ENCODE measurements at places on chromosomes 13 and 19.

GRCh38 chr19:19657397-19657783, 6.1 kb downstream of the ATP13A1 start:
- DNase-seq = no peak

DNA sequence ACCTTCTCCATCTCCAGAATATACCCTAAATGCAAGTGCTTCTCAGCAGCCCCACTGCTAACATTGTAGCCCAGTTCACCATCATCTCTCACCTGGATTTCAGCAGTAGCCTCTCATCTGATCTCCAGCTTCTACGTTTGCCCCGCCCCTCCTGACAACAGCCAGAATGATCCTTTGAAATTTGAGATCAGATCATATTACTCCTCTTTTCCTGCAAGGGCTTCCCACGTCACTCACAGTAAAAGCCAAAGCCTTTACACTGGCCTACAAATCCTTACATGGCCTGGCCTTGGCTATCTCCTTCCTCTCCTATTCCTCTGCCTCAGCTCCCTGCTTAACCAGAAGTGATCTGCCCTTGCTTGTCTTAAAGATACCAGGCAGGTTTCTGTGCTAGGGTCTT, 94.3 kb upstream of the NBEA start:
- DNase-seq = no peak

DNA sequence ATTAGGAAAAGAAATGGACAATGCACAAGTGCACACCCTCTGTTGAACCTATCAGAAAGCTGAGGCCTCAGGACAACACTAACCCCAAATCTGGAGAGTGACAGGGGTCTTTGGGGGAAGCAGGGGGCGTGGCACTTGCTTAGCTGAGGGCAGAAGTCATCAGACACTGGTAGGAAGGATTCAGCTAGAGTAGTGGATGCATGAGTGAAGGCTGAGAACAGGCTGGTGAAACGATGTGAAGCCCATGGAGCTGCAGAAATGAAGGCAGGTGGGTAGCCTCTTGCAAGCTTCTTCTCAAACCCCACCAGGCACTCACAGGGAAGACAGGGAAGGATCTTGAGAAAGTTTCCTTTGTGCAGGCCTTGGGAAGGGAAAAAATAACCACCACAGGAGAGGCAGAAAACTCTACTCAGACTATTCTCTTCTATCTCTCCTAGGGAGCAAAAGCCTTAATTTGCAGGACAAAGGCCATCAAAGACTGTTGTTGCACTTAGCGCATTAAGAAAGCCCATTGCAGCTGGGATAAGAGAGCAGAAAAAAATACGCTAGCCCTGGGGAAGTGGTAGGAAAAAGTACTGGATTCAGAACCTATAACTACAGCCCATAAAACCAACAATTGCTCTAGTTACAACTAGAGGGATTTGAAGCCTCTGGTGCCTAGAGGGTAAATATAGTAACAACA, 193.3 kb upstream of the ZNF536 start:
- no peak for DNase-seq

DNA sequence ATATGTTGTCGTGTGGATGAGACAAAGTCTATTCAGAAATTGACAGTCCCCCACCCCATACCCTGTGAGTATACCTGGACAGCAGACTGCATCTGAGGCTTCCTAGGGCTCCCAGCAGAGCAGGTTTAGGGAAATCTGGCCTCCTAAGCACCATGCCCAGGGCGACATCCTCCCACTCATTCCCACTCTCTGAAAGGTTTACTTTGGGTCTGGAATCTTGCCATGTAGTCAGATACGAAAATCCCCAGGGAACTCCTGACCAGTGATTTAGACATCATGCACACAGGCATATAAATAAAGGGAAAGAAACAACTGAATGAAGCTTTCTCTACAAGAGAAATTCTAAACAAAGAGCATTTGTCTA, 717 bp upstream of the NALCN start:
- DNase-seq = no peak

DNA sequence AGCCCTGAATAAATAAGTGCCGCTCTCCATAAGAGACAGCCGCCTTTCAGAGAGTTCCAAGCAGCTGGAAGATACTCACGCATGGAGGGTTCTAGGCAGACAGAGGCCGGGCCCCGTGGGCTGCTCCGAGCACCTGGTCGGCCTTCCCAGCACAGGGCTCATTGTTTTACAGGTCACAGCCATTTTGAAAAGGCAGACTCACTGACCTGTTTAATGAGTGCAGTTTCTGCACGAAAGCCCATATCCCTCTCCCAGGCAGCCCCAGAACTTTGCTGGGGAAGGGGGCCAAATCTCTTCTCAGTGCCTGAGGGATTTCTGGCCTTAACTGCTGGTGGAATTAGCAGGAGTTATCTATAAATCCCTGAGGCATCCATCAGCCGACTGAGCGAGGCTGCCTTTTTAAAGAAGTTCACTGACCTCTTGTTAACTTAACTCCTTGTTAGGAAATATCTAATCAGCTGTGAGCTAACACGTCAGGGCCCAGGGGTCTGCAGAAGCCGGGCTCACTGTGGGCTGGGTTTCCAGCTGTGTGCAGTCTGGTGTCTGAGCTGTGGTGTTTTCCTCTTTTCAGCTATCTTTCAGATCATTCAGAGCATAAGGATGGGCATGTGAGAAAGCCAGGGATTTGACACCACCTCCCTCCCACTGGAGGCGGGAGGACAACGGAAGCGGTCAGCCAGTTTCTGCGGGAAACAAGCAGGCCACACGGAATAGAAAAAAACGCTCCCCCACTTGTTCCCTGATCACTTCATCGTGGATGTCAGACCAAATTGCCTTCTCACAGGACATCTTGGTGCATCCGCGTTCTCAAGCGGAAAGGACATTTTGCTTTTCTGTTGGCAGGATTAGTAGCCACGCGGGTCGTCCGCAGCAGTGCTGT, 23.3 kb downstream of the SERP2 start:
- DNase-seq = peak; percentile 68

GRCh38 chr19:49356382-49356781, 5.8 kb downstream of the TEAD2 start:
- DNase-seq = no peak

- DNase-seq = no peak
These were observed 98.3 kb downstream of the ELF1 start for GRCh38 chr13:40920826-40921225.

DNA sequence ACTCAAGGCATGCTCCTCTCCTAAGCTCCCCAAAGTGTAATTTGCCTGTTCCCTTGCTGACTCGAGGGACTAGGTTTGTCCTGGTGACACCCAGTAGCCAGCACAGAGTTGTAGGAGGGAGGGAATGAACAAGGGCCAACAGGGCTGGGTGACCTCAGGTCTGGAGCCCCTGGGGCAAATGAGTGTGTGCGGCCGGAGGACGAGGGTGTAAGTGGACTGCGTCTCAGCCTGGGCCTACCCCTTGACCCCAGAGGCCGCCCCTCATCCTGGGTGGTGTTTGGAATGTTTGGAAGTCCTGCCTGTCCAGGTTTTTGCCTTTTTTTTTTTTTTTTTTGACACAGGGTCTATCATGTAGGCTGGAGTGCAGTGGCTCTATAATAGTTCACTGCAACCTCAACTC, 1.3 kb upstream of the ZNF653 start:
- no peak for DNase-seq

DNA sequence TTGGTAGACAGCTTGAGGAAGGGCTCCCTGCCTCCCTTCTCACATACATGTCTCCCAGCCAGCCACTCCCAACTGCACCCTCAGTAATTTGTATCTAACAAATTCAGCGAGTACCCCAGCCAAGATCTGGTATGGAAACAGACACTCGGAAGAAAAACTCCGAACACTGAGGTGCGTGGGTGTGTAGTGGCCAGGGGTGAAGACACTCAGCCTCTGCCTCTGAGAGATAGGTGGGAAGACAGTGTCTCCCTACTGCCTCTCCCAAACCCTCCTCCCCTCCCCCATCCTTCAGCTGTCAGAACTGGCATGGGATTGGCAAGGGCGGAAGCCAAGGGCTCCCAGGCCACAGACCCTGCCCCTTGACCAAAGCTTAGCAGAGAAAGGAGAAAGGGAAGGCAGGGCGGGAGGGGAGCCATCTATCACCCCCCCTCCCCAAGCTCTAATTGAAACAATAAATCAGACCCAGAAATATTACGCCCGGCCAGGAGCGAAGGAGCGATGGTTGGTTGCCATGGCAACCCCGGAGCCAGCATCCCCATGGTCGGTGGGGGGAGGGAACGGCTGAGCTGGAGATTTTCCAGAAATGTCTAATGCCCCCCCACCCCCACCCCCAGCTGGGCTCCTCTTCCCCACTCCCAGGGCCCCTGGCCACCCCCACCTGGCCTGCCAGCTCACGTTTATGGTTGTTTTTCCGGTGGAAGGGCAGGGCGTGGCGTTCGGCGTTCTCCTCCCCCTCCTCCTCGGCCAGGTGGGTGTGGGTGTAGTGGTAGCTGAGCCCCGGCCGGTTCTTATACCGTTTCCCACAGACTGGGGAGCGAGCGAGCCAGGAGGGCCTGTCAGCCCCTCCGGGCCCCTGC, 7.0 kb downstream of the DPF1 start:
- no peak for DNase-seq

GRCh38 chr13:39407786-39408185, 195.2 kb downstream of the LHFPL6 start:
- DNase-seq = no peak

DNA sequence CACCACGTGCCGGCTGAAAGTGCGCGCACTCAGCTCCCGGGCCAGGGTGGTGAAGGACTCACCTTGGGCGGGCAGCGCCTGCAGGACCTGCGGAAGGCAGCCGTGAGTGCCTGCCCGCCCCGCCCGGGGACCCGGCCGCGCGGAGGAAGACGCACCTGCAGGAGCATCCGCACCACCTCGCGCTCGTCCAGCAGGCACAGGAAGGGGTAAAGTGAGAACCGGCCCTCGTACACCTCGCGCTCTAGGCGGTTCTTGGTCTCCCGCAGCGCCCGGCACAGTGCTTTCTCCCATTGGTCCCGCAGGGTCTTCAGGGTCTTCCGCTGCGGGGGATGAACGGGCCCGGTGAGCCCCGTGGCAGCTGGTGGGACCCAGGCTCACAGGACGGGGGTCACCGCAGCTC, 10.7 kb downstream of the POLRMT start:
- no peak for DNase-seq

GRCh38 chr13:27352698-27353097, 71.7 kb upstream of the GTF3A start:
- DNase-seq = no peak

GRCh38 chr13:108924541-108924940, 295.1 kb downstream of the MYO16 start:
- no peak for DNase-seq

DNA sequence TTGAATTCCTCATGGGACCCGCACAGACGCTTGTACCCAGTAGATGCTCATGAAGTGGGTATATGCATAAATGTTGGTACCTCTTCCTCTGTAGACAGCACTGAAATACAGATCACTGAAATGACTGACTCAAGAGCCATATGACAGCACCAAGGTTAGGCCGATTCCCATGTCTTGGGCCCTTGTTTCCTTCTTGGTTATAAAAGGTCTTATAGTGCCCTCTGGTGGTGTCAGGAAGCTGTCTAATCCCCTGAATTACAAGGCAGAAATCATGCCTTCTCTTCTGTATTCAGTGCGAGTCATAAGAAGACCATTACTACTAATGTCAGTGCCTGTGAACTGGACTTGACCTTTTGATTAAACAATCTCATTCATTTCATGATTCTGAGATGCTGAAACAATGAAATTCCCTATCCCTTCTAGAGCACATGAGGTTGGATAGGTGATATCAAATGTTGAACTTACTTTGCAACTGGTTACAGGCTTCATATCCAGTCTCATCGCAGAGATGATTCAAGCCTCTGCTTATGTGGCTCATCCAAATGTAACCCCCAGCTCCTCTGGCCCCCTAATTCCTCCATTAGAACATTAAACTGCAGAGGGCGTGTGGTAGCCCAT, 59.7 kb downstream of the SPATA13 start:
- no peak for DNase-seq

- no peak for DNase-seq
These were observed 102.8 kb upstream of the SLC10A2 start for GRCh38 chr13:103168901-103169508.

- no peak for DNase-seq
These were observed 115.4 kb upstream of the TMTC4 start for GRCh38 chr13:100789968-100790367.

- DNase-seq = no peak
These were observed 14.7 kb downstream of the IGFL2 start for GRCh38 chr19:46162731-46163130.

GRCh38 chr13:76329866-76330580, 556.2 kb downstream of the KCTD12 start:
- no peak for DNase-seq

- no peak for DNase-seq
These were observed 3.6 kb upstream of the MIER2 start for GRCh38 chr19:347946-348861.

DNA sequence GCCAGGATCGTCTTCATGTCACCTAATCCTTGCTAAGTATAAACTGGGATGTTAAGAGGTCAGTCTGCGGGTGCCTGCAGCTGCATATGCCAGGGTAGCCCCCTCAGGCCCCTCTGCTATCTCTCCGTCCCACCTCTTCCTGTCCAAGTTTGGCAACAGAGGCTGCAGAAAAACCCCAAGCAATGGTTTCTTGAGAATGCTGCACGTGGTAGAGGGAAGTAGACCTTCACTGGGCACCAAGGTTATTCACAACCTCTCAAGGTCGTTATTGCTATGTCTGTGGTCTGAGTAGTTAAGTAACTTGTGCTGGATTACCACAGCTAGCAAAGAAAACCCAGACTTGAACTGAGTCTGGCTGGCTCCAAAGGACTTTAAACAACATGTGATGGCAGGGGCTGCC, 77.9 kb upstream of the XPO4 start:
- DNase-seq = no peak

GRCh38 chr13:60716313-60716712, 319.3 kb downstream of the TDRD3 start:
- no peak for DNase-seq

GRCh38 chr13:52744842-52745375, 5.3 kb upstream of the CNMD start:
- no peak for DNase-seq

DNA sequence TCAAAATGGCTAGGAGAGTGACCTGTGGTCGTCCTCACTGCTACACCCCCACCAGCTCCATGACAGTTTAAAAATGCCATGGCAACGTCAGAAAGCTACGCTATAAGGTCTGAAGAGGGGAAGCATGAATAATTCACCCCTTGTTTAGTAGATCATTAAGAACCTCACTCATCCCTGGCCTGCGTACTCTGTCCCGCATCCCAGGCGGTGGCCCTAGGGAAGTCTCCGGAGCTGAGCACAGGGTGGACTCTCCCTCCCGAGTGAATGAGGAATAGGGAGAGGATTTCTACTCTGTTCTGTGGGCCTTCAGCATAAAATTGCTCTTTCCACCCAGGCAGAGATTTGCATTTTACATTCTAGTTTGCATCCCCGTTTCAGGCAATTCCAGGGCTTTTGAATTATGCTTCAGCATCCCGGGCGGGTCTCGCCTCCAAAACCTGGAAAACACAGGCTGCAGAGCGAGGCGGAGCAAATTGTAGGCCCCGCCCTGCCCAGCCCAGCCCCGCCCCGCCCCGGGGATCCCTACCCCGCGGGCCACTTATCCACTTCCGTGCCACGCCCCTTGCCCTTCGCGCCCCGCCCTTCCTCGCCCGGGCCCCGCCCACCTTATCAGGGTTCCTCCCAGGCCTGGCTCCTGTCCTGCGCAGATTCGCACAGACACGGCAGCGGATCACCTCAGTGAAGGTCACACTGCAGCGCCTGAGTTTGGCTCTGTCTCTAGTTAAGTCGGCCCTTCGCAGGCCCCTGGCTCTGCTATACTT, 7.5 kb upstream of the ZNF525 start:
- DNase-seq = no peak

GRCh38 chr13:41334810-41335209, 23.7 kb downstream of the NAA16 start:
- no peak for DNase-seq

GRCh38 chr13:111011899-111012298, 97.0 kb upstream of the ANKRD10 start:
- no peak for DNase-seq
